Sciatic nerve (tissue), 2 donors: ENCODE measurements at places on chromosomes 5 and 9.

DNA sequence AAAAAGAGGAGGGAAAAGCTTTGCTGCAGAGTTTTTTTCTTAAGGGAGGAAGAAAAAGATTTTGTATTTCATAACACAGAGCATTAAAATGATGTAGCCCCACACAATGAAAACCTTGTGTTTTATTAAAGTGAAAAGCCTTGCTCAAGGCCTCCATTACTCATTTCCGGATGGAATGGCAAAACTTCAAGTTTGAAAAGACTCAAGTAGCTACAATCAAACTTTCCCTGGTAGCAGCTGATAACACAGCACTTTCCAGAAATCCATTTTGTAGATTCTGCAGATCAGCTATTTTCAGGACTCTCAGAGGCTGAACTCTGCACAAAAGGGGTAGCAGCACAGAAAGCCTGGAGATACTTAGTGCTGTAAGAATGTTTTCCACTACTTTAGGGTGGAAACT is 374.8 kb downstream of the NFIB start:
- DNase-seq, result no peak

DNA sequence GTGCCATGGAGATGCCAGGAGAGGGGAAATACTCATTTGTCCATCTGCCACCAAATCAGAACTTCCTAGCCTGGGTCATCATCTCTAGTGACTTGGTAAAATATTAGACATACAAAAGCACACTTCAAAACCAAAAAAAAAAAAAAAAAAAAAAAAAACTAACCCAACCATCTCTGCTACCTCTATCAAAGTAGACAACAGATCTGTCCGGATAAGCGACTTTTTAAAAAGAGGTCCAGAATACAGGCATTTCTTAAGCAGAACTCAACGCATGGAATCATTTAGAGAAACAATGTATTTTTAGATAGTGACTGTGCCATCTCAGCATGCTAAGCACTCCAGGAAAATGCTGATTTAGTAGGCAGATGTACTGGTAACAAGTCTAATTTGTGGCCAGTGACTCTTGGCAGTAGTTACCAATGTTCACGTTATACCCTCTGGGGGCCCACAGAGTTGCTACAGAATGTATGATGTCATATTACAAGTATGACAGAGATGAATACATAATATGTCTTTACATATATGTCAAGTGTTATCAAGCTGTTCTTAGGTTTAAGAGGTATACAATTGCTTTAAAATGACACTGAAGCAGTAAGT is 107.8 kb downstream of the SMIM23 start:
- no peak for DNase-seq

DNA sequence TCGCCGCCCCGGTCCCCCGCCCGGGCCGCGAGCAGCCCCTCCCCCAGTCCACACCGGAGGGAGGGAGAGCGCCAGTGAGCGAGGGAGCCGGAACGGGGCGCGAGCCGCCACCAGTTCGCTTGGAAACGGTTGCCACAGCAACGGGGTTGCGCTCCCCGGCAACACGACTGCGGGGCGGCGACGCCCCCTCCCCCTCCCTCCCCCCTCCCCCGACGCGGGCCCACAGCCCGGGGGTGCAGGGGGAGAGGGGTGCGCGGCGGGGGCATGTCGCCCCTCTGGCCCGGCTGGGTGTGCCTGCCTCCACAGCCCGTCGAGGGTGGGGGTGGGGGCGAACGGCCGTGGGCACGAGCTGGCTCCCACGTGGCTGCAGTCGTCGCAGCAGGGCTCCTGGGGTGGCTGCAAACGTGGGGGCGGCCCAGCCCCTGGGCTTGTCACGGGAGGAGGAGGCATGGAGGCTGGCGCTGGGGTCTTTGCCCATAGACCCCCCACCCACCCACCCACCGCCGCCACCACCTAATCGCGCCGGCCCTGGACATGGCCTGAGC is 524 bp downstream of the PRR7 start:
- no peak for DNase-seq

DNA sequence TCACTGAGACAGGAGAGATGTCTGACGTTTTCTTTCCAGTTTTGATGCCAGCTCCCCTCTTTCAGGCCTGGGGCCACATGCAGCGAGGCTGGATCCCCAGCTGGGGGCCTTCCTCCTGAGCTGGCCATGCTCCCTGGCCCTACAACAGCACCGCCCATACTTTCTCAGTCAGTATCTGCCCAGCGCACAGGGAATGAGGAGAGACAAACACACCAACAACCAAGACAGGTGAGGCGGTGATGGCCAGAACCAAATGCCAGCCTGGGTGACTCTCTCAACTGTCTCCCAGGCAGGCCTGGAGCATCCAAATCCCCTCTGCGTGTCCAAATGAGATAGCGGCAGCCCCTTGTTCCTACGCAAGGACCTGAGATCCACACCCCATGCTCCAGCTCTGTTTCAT is 109.6 kb downstream of the ROR2 start:
- DNase-seq, result peak; percentile 26

DNA sequence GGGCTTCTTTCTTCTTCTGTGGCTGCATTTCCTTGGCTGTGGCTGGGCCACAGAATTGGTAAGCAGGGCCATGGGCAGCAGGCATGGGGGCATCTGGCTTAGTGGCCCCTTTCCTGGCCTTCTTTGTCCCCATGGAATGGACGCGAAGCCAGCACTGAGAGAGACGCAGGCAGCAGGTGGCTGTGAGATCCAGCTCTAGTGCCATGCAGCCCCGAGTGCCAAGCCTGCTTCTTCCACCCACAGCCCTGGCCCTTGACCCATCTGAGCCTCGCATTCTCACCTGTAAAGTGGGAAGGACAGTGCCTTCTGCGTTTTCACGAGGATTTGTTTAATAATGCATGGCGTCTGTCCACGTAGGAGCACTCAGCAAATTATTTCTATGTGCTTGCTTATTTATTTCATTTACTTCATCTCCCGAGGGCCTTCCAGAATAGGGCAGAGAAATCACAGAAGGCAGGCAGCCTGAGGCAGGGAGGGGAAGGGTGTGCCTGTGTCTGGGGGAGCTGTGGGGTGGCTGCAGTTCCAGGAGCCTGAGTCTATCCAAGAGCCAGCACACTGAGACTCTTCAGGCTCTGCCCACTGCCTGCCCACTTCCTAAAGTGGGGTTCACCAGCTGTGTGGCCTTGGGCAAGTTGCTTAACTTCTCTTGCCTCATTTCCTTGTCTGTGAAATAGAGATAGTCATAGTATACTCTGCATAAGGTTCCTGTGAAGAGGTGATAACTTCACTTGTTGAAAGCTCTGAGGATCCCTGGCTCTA is 55.2 kb downstream of the NTNG2 start:
- no peak for DNase-seq

GRCh38 chr9:112331674-112331952 is 1.8 kb downstream of the PTBP3 start:
- no peak for DNase-seq

DNA sequence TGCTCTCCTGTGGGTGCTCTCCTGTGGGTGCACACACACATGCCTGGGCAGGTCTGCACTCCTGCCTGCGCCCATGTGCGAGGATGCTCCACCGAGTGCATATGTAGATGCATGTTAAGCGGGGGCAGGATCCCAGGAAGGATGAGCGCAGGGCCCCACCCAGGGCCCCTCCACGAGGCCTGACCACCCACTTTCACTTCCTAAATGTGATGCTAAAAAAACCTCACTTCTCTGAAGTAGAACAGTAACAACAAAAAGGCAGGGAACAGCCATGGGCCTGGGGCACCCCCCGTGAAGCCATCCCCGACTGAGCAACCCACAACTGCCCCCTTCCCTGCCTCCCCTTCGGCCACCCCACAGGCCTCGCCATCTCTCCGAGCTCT is 48.2 kb upstream of the SARDH start:
- no peak for DNase-seq

- no peak for DNase-seq
Measured at GRCh38 chr5:54205918-54206317, 104.5 kb downstream of the ARL15 start.

GRCh38 chr5:158722940-158723339 is 376.8 kb downstream of the EBF1 start:
- no peak for DNase-seq

DNA sequence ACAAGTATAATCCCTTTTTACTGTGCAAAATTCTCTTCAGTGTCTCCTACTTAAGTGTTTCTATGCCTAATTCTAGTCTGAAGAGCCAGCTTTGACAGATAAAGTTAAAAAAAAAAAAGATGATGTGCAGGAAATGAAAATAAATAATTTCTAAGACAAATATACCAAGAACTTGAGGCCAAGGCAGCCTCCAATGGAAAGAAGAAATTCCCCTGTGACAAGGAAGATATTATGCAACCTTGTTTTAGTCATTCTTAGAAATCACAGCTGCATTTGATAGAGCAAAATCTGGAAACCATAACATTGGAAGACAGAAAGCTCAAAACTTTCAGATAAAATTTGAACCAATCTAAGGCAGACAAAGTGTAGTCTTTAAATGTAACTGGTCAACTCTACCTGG is 375.9 kb upstream of the TLE4 start:
- DNase-seq, result no peak

GRCh38 chr9:75408391-75408790 is 320.1 kb downstream of the OSTF1 start:
- no peak for DNase-seq

GRCh38 chr9:72996114-72996513 is 43.3 kb upstream of the ALDH1A1 start:
- DNase-seq, result no peak

- DNase-seq, result no peak
Measured at GRCh38 chr5:10233011-10233410, 16.7 kb downstream of the ATPSCKMT start.

DNA sequence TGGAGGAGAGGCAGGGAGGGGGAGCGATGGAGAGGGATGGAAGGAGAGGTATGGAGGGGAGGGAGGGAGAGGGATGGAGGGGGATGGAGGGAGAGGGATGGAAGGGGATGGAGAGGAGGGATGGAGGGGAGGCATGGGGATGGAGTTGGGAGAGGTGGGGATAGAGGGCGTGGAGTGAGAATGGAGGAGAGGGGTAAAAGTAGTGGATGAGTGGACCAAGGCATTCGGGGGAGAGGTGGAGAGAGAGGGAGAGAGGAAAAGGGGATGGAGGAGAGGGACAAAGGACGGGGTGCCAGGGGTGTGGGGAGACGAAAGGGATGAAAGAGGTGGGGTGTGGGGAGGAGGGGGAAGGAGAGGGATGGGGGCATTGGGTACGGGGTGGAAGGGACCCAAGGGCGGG is 100.4 kb downstream of the VAV2 start:
- no peak for DNase-seq

DNA sequence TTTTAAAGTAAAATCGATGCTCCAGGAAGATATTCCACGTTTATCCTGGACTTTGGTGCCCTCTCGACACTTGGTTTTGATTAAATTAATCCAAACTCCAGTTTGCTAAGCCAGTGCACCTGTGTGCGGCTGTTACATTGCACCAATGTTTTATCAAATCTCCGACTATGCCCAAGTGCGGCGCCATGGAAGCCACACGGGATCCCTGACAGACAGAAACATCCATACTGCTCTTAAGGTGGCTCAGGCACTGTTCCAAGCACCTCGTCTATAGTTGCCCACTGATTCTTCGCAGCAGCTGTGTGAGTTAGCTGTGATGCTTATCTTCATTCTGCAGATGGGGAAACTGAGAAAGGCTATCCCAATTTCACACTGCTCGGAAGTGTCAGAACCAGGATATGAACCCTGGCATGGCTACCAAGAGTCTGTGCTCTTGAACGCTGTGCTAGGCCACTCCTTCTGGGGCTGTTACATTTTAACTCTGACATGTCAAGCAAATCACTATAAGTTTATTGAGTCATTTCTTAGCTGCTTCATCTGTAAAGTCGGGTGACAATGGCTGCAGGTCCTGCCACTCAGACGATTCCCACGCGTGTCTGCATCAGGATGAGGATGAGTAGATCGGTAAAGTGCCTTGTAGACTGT is 113.0 kb downstream of the ADAMTS2 start:
- DNase-seq, result peak; percentile 38

- no peak for DNase-seq
Measured at GRCh38 chr9:129208207-129209032, 30.4 kb upstream of the IER5L start.

DNA sequence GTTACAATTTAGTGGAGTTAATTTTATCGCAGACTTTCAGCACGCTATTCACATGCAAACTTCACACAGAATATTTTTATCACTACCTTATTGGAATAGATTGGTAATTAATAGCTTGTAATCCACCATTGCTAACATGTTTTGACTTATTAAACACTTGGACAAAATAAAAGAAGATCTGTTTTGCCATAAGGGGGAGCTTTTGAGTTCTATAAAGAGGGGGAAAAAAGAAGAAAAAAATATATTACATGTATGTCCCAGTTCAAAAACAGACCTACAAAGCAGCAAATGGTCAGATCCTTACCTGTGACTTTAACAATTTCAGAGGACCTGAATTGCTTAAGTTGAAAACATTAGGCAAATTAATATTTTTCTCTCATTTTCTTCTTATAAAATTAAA is 1.2 kb upstream of the PAPPA start:
- no peak for DNase-seq

DNA sequence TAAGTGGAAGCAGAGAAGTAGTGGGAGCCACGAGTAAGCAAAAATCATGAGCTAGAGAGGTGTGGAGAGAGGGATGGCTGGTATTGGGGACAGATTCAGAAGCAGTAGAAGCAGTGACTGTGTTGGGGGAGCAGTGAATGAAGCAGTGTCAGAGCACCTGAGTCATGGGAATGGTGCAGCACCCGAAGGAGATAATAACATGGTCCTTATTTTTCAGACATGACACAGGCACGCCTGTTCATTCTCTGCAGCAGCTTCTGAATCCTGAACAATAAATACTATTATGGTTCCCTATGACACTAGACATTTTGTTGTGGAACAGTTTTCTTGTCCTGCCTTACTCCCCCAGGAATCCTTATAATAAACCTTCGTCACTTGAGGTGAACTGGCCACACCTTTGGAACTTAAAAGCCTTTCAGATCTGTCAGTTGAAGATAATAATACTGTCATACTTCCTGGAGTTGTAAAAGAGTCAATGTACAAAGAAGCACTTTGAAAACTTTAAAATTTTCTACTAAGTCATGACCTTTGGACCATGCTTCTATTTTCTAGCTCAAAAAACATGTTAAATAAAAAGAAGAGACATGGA is 7.0 kb upstream of the RASA1 start:
- DNase-seq, result no peak

- DNase-seq, result no peak
Measured at GRCh38 chr5:142342128-142342981, 17.5 kb upstream of the SPRY4 start.

GRCh38 chr5:171882118-171882517 is 96.5 kb downstream of the SMIM23 start:
- no peak for DNase-seq

DNA sequence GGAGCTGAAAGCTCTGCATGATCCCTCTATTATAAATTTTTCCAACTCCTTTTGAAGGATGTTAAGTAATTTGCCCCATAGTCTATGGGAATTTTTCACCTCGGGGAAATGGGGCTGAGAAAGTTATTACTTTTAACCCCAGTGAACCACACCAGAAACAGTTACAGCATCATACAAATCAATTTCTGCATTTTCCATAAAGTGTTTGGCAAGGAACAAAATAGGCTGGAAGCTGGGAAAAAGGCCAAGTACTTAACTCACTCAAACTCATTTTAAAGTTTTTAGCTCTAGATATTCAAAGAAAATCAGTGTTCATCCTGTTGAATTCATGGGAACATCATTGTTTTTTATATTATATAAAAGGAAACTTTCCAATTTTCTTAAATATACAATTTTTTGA is 160.9 kb downstream of the SH3GL2 start:
- no peak for DNase-seq

GRCh38 chr5:76583163-76584047 is 39.8 kb downstream of the F2RL2 start:
- no peak for DNase-seq

- DNase-seq, result no peak
Measured at GRCh38 chr9:15289603-15290002, 17.4 kb downstream of the TTC39B start.

- peak; percentile 57 for DNase-seq
Measured at GRCh38 chr9:121779381-121780117, 128.1 kb downstream of the DAB2IP start.

GRCh38 chr9:101342595-101342994 is 42.2 kb downstream of the BAAT start:
- no peak for DNase-seq
